ENCODE measurements at places on chromosomes 6 and 20.

GRCh38 chr6:119978274-119978889 is 628.8 kb upstream of the MAN1A1 start:
- no peak for DNase-seq

DNA sequence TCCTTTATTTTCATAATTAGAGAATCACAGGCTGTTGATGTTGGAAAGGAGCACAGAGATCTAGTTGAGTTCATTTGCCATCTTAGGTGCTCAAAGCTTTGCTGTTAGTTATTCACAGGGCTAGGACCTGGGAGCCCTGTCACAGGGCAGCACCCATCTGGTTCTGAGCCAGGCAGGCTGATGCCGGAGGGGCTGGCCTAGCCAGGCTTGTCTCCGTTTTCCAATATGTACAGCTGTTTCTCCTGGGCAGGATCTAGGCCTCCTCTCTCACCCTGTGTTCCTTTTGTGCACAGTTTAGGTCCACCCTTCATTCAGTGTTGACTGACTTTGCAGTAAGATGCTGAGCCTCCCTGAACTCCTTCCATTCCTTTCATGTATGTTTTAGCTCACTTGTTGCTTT is 33.4 kb downstream of the LRRC1 start:
- no peak for DNase-seq

GRCh38 chr20:13401596-13401995 is 180.5 kb downstream of the ISM1 start:
- DNase-seq = no peak

GRCh38 chr20:2151858-2152281 is 50.2 kb downstream of the STK35 start:
- no peak for DNase-seq

DNA sequence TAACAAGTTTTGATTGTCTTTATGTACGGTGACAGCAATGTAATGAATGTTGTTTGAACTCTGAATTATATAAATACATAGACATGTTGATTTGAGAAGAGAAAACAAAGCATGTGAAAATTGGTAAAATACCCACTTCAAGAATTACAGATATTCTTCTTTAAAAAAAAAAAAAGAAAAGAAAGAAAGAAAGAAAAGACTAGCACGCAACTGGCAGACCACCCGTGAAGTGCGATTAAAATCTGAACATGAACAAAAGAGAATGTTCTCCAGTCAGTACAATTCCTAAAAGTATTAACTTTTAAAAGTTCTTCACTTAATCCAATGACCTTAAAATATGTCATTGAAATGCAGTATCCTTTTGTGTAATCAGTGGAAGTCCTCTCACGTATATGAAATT is 434.9 kb downstream of the TFAP2A start:
- DNase-seq = no peak

DNA sequence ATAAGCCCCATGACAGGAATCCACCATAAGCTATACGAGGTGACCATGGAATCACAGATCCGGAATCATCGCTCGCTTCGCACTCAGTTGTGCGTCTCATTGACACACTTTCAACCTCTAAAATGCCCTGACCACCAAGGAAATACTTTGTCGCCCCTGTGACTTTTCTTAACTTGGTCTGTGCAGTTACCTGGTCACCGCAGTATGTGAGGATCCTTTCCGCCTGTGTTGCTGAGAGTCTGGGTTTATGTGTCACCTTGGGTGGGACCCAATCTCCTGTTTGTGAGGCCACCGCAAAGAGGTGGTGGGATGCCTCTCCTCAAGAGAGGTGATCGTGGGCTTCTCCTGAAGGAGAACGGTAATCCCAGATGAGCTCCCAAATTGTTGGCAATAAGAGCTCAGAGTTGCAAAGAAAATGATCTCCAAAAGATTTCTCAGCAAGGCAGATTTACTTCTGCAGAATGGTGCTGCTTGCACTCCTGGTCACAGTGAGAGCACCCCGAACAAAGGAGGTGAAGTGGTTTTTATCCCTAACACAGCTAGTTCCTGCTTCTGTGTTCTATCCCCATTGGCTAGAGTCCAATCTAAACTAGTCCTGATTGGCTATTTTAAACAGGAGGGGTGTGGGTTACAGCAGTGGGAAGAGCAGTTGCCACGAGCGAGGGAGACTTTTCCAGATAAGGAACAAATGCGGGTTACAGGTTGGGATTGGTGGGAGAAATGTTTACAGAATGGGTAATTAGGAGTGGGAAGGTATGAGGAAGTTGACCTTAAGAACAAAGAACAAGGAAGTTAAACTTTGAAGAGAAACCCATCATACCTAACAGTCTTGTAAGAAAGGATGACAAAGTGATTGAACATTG is 9.1 kb upstream of the ZNFX1 start:
- DNase-seq = no peak

GRCh38 chr6:139204978-139205377 is 70.1 kb downstream of the HECA start:
- no peak for DNase-seq

DNA sequence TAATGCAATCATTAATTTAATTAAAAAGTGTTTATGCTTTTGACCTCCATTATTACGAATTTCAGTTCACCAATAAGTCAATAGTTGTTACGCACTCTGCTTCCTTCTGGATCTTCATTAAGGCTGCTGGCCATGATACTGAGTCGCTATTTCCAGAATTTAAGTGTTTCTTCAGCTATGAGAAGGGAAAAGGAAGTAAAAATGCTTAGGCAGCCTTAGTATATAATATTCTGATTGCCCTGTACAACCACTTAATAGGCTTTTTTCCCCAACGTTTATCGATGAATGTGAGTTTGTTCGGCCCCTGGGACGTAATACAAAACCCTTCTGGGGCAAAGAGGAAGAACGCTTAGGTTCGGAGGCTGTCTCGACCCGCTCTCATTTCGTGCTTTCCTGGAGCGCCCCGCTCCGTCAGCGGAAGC is 644 bp downstream of the OARD1 start:
- no peak for DNase-seq

All from GM12864 (cell line).